ENCODE measurements at places on chromosomes 6 and 20. TPM values are rescaled to one million over a fixed set of nuclear protein-coding genes. Genes with fewer than 3 reads are reported as not detected.

SLC44A4 gene
- 0.22 TPM for total RNA-seq

SSTR4 gene
- not detected for total RNA-seq

C20orf202 gene
- total RNA-seq, result not detected

FAM83D gene
- total RNA-seq, result 12.8 TPM

PDYN gene
- not detected for total RNA-seq

CD109 gene
- total RNA-seq, result 176 TPM

RNASET2 gene
- 70.5 TPM for total RNA-seq

C4B gene
- 2.4 TPM for total RNA-seq

ACSS2 gene
- total RNA-seq, result 32.9 TPM

BPIFA1 gene
- total RNA-seq, result not detected

TNXB gene
- 41.1 TPM for total RNA-seq

HLA-A gene
- total RNA-seq, result 322 TPM

AAR2 gene
- total RNA-seq, result 23.8 TPM

GNAS-AS1 gene
- 0.39 TPM for total RNA-seq

PSORS1C1 gene
- total RNA-seq, result 3.1 TPM

SLC26A8 gene
- not detected for total RNA-seq

PRPH2 gene
- 2.5 TPM for total RNA-seq

CITED2 gene
- total RNA-seq, result 336 TPM

TFAP2D gene
- total RNA-seq, result not detected

ENPP1 gene
- 68.5 TPM for total RNA-seq

DCDC2 gene
- not detected for total RNA-seq

All from articular chondrocyte of knee joint (primary cell).